ENCODE measurements at places on chromosomes 1 and 21.

DNA sequence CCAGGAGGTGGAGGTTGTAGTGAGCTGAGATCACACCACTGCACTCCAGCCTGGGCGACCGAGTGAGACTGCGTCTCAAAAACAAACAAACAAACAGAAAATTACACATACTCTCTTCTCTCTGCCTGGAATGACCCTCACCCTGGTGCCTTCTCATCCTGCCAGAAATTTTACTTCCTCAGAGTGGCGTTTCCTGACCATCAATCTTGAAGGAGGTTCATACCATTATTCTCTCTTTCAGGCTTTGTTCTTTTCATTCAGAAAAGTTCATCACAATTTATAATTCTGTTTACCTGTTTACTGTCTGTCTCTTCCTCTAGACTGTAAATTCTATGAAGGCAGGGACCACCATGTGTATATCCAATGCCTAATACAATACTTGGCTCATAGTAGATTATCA, 79.3 kb downstream of the RPS6KA1 start:
- DNase-seq = no peak

- DNase-seq = no peak
Measured at GRCh38 chr1:209751627-209752231, 4.1 kb upstream of the TRAF3IP3 start.

DNA sequence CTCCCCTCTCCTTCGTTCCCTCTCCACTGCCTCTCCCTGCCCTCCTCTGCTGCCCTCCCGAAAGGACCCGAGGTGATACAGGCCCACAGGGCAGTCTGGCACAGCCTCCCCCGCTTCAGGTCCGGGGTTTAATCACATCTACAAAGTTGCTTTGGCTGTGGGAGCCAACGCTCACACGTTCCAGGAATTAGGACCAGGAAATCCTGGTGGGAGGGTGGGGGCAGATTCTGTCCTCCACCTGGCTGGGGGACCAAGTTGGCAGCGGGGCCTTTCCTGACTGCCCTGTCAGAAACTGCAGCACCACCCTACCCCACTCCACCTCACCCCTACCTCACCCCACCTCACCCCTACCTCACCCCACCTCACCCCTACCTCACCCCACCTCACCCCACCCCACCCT, 95.1 kb downstream of the WDR4 start:
- DNase-seq = no peak

DNA sequence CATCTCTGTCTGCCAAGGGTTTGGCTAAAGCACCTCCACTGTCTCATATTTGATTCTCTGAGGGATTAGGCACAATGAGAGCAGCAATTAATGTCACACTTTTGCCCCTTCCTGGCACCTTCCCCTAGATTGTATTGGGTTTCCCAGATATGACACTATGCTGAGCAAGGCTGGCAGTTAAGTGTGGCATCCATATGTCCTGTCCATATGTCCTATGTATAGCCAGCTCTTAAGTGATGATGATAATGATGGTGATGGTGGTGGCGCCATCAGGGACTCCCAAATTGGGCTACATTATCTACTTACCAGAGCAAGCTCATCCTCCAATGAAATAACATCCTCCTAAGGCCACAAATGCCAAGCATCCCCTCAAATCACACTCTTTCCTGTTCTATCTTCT, 13.5 kb upstream of the LORICRIN start:
- DNase-seq = no peak

GRCh38 chr1:153779781-153780541, 4.8 kb downstream of the SLC27A3 start:
- no peak for DNase-seq

- no peak for DNase-seq
Measured at GRCh38 chr21:21156957-21157356, 158.7 kb downstream of the NCAM2 start.

Measured in effector CD8-positive, alpha-beta T cell (primary cell).